ENCODE measurements at places on chromosomes 3 and 15. TPM values are rescaled to one million over a fixed set of nuclear protein-coding genes. Genes with fewer than 3 reads are reported as not detected.

SH3GL3 gene
- 3.3 TPM for total RNA-seq

ARHGEF26 gene
- total RNA-seq, result 4.7 TPM

C15orf62 gene
- total RNA-seq, result 4.0 TPM

- no peak for ATAC-seq
Measured at GRCh38 chr3:58484045-58484721, 7.7 kb upstream of the KCTD6 start.

DNA sequence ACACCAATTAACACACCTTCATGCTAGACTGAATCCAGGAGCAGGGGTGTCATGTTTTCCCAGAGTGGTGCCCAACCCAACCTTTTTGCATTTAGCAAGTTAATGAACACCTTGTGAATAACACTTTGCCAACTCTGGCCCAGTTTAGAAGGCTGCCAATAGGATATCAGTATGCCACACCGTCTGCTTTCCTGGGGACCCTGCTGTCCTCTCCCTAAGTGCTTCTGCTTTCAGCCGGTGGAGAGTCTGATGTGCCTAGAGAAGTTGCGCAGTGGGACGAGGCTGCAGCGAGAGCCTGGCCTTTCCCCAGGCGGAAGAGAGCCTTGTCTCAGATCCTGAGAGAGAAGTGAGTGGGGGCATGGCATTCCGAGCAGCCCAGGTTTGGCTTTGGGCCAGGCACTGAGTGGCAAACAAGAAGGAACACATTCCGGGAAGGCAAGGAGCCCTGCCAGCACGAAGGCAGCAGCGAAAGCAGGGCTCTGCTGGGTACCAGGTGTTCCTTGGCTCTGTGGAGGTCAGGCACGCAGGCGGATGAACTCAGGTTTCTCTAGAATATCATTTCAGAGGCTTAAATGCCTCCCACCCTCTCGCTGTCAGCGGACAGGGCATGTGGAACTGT lies 36.9 kb downstream of the SENP8 start:
- peak; percentile 69 for ATAC-seq

GRCh38 chr15:43285609-43286037 lies 18.9 kb upstream of the TGM5 start:
- ATAC-seq, result peak; percentile 78

- ATAC-seq, result no peak
Measured at GRCh38 chr3:164929642-164930041, 148.7 kb downstream of the SI start.

- no peak for ATAC-seq
Measured at GRCh38 chr15:41512512-41512939, 1.1 kb downstream of the LTK start.

GRCh38 chr3:121330634-121331033 lies 215.2 kb downstream of the POLQ start:
- no peak for ATAC-seq

DNA sequence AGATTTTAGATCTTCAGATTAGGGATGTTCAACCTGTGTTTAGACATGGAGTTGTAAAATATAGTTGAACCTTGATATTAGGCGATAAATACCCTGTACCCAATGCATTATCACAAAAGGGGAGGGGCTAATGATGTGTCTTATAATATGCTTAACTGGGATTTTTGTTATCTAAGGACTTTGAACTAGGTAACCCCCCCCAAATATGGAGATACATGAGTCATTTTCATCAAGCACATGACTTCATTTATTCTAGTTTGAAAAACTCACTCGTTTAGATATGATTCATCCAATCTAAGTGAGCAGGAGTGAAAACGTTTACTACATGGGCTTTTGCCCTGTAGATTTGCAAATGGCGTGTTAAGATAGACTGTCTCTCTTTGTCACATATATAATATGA lies 212.4 kb downstream of the IL5RA start:
- no peak for ATAC-seq

DNA sequence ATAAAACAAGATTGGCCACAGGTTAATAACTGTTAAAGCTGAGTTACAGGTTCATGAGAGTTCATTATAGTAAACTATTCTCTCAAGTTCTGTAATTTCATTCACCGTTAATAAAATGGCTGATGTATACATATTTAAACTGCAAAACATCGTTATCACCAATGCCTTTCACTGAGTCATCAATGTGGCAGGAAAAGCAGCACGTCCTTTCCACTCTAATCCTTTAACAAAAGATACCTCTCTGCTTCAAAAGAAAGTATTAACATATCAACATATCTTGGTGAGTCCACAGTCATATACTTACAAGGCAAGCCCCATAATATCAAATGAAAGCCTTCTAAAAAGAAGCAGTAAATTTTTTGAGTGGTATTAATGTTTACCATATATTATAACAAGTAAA lies 54.5 kb downstream of the UACA start:
- no peak for ATAC-seq

DNA sequence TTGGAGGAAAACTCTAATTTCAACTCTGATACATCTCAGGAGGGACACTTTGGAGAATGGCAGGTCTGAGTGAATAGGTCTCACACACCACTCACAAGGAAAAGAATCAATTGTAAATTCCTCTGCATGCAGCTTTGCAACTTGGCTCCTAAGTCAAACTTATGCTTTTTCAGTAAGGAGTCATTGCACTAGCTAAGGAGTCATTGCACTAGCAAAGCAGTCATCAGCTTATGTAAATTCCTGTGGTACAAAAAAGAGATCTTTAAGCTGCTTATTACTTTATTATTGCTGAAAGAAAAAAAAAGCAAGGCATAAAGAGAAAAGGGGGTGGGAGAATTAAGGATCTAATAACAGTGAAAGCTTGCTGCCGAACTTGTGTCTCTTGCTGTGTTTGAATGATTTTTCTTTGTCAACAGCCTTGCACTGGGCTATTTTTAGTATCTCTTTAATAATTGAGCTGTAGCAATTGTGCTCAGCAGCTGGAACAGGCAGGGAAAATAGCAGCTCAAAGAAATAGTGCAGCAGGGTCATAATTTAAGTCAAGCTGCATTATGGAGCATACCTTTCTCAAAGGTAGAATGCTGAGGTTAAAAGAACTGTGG lies 154.3 kb upstream of the ARPP21 start:
- no peak for ATAC-seq

- no peak for ATAC-seq
Measured at GRCh38 chr15:32690941-32691688, 26.7 kb upstream of the GREM1 start.

DNA sequence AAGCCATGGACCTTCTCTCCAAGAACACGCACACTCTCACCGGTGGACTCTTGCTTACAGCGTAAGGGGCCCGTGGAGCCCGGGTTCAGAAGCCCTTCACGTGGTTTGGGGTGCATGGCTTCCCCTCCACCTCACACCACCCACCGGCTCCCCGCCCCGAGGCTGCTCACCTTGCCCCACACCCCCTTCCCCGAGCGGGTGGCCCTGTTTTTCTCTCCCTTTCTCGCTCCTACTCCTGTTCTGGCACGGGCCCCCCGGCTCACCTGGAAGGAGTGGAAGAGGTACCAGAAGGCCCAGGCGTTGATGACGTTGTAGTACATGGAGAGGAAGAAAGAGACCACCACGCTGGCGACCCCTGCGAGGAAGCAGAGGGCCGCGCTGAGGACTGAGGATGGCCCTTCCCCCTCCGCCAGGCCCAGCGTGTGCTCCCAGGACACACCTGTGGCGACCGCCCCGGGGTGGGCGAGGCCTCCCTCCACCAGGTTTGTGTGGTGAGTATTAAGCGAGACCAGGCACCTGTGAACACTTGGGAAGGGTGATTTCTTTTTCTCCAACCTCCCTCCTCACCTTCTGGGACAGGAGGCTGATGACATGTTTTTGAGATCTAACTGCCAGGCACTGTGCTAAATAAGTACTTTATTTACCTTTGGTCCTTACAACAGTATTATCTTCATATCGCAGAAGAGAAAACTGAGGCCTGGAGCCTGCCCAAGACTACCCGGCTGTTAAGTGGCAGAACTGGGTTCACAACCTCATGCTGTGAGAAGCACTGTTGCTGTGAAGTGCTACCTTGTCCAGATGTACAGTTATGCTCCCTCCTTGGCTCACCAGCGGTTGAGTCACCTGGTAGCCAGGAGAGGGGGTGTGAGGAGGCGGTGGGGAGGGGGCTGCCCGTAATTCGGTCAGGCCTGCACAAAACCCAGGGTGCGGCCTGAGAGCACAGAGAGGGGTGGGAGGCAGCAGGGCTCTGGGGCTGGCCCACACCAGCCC lies 16.3 kb downstream of the SLC6A20 start:
- ATAC-seq, result no peak

Measured in esophagus mucosa (tissue), 1 donor.